Femur (tissue), 1 donor: ENCODE measurements at places on chromosomes 2 and 18.

DNA sequence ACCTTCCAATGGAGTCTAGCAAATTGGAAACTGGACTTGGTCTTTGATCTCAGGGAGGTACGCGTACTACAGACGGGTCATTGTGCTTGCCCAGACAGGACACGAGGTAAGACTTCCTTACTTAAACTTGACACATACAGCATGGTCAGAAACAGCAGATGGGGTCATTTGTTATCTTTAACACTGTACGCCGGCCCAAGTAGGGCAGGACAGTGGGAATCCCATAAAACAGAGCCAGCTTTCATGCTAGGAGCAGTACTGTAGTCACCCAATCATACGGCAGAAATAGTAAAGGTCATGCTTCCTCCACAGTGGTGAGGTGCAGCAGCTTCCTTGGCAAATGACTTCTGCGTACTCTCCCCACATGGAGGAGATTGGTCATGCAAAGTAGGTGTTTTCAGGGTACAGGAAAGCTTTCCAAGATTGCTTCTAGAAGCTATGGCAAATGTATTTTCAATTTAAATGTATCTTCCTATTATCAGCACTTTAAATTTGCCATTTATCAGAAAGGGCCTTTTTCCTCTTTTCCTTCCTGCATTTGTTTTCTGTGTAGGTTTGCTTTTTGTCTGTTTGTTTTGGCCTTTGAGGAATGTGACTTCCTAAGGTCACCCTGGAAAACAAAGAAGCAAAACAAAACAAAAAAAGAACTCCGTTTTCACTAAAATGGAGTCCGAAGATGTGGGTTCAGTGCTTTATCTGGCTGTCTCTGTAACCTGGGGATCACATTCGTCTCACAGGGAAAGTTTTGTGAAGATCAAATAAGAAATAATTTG is 74.0 kb upstream of the DSG1 start:
- DNase-seq = no peak

GRCh38 chr2:201114846-201115245 is 1.1 kb upstream of the CFLAR start:
- DNase-seq = no peak

- DNase-seq = no peak
These were observed 99.0 kb upstream of the LTBP1 start for GRCh38 chr2:32847734-32848133.

DNA sequence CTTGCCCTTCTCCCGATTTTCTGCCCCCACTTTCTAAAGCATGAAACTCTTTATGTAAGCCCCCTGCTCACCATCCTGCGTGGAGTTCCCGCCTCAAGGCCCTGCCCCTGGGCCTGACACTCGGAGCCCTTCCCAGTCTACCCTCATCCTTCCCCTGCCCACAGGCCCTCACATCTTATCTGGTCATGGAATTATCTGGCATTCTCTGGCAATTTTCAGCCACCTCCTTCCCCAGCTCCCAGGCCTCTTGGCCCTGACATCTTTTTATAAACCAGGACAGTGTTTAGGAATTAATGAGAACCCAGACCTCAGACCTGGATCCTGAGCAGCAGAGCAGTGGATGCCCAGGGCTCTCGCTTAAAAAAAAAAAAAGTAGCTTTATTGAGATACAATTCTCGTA is 61.7 kb downstream of the BOLA3 start:
- DNase-seq = no peak

GRCh38 chr2:144515099-144515695 is 4.7 kb downstream of the ZEB2 start:
- no peak for DNase-seq

DNA sequence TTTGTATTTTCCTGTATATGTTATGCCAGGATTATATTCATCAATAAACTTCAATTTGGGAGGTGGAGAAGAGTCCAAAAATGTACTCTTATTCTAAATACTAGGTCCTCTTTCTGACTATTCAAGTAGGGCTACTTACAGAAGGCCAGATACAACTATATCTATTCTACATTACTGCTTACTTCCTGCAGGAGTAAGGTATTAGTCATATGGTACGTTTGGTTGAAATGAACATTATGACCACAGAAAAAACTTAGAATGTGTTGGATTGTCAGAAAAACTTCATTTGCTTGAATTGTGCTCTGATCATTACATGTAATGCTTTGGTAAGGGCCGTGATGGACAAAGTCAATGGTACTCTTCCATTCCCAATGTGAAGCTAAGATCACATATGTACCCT is 35.0 kb downstream of the STAT4 start:
- no peak for DNase-seq
